DMS153 (cell line): ENCODE measurements at places on chromosomes 3 and 15.

- DNase-seq: no peak
Measured at GRCh38 chr3:9349321-9350117, 13.3 kb upstream of the THUMPD3 start.

DNA sequence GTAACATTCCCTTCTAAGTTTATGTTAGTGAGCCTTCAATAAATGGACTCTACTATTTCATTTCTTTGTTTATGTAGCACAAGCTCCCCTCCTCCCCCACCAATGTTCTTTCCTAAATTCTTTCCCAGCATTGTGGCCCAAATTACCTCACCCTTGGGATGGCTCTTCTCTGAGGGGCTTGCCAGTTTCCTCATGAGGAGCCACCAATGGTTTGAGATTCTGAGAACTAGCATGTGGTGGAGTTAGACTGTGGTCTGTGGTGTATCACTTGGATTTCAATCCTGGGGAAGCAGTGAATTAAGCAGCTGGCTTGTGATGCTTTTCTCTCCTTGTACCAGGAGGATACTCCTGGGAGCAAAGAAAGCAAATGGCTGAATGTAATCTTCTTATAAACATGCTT, 50.0 kb upstream of the NPHP3 start:
- DNase-seq: no peak

DNA sequence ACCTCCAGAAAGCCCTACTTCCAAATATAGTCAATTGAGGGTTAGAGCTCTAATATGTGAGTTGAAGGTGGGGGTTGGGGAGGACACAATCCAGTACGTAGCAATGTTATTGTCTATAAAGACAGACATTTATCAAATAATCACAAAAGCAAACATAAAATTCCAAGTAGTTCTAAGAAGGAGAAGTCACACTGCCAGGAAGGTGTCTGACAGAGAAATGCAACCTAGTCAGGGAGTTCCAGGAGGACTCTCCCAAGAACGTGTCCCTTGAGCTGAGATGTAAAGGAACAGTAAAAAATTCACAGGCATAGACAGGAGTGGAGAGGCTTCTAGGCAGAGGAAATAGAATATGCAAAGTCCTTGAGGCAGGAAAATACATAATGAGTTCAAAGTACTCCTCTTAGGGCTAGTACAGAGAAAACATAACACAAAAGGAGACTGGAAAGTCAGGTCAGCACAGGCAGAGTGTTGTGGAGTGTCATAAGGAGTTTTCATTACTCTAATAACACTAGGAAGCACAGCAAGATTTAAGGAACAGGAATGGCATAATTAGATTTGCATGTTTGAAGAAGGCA, 277.6 kb upstream of the STT3B start:
- DNase-seq: no peak

- DNase-seq: no peak
Measured at GRCh38 chr3:103181160-103181559, 746.3 kb downstream of the ZPLD1 start.

DNA sequence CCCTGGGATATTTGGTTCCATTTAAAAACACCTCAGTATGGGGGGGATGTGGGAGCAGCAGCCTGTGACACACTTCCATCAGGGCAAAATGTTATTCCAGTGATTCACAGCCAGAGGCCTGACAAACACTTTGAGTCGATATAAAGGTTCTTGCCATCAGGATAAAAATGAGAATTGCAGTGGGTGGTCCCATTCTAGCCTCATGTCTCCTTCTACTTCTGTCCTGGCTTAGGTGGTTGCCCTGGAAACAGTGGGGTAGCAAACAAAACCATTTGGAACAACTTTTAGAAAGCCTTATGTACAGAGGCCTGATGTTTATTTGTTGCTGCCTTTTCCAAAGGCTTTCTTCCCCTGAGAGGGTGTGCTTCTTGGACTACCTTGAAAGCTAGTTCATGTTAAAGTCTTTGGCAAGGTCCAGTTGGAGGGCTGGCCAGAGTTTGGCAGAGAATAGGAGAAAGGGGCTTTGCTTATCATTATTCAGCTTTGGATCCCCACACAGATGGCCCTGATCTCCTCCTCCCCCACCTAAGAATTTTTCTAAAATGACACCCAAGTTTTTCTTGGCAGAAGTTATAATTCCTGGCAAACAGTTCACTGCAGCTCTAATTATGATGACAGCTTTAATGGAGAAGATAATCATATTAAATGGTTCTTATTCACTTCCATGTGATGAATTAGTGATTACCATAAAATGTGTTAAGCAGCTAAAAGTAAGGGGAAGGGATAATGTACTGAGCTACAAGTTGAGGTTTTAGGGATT, 84.2 kb upstream of the ZNF280D start:
- DNase-seq: no peak

- no peak for DNase-seq
Measured at GRCh38 chr3:186165331-186165730, 56.4 kb upstream of the ETV5 start.
